NCI-H2107 (cell line): ENCODE measurements at places on chromosomes 6 and 20.

GRCh38 chr6:11722220-11722619 lies 56.4 kb downstream of the ADTRP start:
- DNase-seq: no peak

- DNase-seq: no peak
These were observed 8.1 kb upstream of the DLGAP4 start for GRCh38 chr20:36298061-36298460.

GRCh38 chr6:41406728-41407489 lies 71.5 kb downstream of the NCR2 start:
- DNase-seq: no peak

DNA sequence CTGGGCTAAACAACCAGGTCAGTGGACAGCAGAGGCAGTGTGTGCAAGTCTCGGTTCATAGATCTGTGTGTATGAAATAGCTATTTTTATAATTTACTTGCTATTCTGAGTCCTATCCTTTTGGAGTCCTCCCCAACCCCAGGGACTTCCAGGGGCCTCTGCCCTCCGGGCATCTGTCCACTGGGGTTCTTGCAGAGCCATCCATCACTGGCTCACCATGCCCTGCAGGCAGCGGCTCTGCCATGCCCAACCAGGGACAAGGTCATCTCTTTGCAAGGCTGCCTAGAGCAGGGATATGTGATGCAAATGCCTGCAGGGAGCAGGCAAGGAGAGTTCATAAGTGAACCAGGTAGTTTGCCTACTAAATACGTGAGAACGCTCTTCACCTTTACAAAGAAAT lies 10.5 kb upstream of the BEND3 start:
- DNase-seq: no peak

DNA sequence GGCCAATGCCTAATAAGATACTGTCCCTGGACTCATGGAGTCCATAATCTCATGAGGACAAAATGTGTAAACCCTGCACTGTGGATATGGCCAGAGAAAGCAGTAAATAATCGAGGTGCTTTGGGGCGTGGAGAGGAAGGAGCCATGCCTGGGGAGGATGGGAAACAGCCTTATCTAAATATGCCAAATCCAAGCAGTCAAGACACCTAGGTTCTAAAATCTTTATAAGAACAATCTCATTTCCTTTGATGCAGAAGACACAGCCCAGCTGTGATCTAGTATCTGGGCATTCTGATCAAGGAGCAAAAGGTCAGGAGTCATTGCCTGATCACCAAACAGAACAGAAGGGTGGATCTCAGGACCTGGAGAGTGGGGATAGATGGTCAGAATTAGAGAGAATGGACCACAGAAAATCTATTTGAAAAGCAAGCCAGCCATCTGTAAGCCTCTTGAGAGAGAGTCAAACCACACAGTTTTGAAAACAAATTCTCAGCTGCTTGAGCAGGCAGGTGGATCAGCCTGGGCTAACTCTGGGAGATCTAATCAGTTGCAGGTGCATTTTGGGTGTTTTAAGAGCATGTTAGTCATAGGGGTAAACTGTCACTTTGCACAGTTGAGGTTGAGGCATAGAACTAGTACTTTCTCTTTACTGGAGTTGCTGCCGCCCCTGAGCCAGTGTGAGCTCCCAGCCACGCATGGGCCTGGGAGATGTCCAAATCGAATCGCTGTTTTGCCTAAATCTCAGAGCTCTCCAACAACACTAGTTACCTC lies 130.8 kb upstream of the TNFAIP3 start:
- peak; percentile 30 for DNase-seq

- DNase-seq: no peak
These were observed 502.0 kb downstream of the QKI start for GRCh38 chr6:163916315-163917081.

DNA sequence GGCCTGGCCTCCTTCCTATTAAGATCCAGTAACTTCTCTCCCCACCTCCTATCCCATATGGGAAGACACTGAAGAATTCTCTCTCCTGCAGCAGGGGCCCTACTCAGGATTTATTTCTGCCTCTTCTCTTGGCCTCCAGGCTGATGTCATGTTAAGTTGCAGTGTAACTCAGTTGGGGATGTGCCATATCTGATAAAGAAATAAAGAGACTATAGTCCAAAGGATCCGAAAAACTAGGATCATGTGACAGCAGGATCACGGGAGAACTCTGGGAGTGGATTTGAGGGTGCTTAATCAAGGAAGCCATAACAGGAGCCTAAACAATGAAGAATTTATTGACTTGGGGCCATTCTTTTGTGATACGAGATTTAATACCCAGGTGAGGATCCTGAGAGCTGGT lies 38.5 kb upstream of the TGM6 start:
- no peak for DNase-seq

DNA sequence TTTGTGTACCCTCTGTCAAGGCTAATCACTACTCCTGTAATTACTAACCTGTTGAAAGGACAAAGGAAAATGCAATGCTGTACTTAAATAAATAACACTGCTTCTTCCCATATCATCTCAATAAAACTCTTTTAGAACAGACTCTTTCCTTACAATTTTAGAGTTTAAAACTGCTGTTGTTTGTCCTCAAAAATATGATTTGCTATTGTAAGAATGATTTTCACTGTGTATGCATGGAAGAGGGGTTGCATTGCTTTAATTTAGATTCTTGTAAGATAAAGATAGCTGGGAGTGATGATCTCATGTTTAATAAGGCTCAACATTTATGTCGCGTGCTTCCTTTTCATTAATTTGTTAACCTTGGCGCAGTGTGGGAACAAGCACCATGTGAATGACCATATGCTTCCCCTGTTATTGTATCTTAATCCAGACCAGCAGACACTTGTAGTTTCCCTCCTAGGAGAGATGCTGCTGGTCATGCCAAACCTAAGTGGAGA lies 89.8 kb upstream of the ATXN1 start:
- no peak for DNase-seq

DNA sequence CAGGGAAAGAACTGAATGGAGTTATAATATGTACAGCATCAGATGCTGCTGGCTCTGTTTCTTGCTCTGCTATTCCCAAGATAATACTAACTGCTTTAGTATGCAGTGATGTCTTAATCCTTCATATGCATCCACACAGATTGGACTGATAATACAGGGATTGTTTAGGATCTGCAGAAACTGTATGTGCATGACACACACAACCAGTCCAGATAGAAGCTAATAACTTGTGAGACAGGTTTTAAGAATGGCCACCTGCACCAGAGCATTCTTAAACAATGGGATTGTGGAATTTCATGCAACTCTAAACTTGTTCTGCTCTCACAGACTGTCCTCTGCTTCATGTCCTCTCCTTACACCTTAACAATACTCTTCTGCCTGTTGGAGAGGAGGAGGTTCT lies 90.9 kb downstream of the SPTLC3 start:
- no peak for DNase-seq

DNA sequence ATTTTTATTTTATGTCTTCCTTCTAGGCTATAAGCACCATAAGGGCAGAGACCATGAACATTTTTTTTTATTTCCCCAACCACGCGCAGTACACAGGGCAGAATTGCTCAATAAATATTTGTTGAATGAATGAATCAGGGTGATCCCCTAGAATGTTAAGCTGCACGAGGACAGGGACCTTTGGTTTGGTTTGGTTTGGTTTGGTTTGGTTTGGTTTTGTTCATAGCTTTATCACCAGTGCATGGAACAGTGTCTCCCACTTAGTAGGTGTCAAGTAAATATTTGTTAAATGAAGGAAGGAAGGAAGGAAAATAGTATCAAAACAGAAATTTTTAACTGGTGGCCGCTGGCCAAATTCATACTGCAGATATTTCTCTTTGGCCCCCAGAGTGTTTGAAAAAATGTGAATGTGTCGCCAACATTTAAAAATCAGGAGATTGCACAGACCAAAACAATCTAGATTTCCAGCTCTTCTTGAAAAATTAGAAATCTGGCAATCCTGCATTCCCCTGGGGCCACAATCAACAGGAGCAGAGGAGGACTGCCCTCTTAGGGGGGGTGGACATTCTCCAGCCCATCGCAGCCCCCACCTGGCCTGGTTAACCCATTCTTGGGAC lies 205.3 kb downstream of the EYA2 start:
- DNase-seq: no peak

DNA sequence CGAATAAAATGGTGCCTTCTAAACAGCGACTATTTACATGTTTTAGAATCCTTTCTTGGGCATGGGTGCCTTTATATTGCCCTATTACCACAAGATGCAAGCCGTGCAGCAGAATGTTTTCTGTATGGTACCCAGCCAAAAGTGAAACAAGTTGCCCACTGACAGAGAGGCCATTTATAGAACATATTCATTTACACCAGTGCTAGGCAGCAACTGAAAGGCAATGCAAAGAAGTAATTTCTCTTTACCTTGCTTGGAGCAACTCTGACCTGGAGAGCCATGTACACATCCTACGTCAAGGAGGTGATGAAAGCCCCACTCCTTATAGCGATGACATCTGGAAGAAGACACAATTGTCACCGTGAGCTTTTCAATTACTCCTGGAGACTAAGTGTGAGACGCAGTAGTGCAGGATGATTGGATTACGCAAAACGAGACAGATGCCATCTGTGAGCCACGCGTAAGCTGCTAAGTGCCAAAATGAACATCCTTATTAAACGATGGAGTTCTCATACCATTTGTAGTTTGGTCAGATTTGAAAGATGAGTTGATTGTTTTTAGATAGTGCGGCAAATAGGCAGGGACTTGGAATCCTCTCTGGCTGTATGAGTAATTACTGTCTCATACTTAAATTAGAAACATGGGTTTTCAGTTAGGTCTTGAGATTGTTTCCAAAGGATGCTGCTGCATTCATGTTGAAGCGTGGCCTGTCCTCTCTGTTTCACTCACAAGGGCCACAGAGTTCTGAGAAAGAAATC lies at the start of gene TMEM244:
TMEM244 (minus strand) TSS at position 408 of the 758 bp plus-strand sequence; CDS start at position 281, 127 bp downstream.
- no peak for DNase-seq

GRCh38 chr20:62143957-62144825 lies 622 bp downstream of the SS18L1 start:
- DNase-seq: no peak

DNA sequence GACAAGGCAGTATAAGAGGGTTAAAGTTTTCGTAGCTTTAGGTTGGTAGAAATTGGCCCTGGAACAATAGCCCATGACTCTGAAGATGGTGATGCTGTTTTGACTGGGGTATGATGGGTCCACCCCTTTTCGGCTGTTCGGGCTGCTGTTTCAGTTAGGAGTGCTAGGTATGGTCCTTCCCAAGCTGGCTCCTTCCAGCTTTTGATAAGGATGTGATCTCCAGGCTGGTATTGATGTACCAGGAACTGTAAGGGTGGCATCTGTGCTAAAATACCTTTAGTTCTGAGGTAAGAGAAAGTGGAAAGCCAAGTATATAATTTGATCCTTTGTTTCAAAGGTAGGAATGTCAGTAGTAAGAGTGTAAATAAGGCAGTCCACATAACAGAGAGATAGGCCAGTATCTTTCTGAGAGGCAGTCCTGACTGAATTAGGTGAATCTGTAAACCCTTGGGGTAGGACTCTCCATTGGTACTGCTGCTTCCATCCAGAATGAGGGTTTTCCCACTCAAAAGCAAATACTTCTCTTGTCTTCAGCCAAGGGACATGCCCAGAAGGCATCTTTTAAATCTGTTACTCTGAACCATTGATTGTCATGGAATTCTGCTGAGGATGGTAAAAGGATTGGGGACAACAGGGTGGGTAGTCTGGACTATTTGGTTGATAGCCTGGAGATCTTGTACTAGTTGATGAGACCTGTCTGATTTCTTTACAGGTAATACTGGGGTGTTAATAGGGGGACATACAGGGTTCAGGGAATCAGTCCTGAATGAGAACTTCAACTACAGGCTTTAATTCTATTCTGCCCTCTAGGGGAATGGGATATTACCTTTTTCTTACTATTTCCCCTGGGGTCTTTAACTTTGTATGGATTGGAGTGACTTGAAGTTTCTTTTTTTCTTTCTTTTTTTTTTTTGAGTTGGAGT lies 6.1 kb upstream of the ZNFX1 start:
- DNase-seq: no peak

DNA sequence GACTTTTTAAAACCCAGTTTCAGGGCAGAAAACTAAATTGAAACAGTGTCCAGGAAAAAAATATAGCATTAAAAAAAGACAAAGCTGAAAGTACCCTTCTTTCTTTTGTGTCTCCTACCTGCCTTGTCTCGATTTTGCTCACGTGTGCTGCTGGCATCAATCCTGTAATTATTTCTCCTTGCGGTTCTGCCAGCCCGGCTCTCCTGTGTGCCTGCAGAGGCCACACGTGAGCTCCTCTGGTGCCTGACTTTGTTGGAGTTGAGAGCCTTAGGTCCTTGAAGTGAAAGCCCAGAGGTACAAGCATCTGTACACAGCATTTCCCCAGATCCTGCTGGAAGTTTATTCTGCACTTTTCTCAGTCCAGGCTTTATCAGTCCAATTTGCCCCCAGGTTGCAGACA lies 36.5 kb downstream of the GHRH start:
- peak; percentile 50 for DNase-seq

GRCh38 chr6:84151669-84152068 lies 75.8 kb downstream of the CEP162 start:
- no peak for DNase-seq

DNA sequence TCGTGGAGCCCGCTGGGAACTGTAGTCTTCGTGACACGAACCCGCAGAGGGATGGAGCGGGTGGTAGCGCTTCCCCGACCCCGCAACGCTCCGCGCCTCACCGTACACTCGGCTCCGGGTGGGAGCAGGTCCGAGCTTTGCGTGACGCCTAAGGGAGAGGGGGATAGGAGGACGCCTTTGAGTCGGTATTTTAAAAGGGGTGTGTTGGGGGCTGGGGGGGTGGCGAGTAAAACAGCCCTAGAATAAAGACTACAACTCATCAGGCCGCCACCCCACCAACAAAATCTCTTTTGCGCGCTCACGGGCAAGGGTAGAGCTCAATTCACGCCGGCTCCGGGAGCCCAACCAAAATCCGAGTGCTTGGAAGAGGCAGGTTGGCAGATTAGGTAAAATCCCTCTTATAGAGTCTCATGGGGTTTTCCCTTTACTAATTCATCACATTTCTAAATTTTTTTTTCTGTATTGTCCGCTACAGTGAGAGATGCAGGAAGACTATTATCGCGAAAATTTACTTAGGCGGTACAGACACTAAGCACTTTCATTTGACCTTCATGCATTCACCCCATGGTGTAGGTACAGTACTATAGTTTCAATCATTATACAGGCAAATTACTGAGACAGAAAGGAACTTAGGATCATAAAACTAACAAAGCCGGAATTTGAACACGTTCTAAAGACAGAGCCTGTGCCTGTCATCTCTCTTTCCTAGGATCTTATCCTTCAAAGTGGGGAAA lies 706 bp upstream of the SNX14 start:
- no peak for DNase-seq

GRCh38 chr20:38714308-38714707 lies 10.0 kb upstream of the SLC32A1 start:
- DNase-seq: no peak

GRCh38 chr6:116145803-116146675 lies 20.1 kb upstream of the COL10A1 start:
- DNase-seq: no peak
